Thymus (tissue), 14 donors: ENCODE measurements at places on chromosomes 5 and 9. TPM values are rescaled to one million over a fixed set of nuclear protein-coding genes. Genes with fewer than 3 reads are reported as not detected.

PLPP7 gene
- total RNA-seq, result 0.52 TPM

GRCh38 chr9:36485647-36486328 is 85.7 kb upstream of the RNF38 start:
- no peaks in the 10 kb centered on the region for H3K36me3 ChIP-seq
- peaks cover 19% of the 10 kb centered on the region for H3K4me1 ChIP-seq
- DNase-seq, result no peak

DNA sequence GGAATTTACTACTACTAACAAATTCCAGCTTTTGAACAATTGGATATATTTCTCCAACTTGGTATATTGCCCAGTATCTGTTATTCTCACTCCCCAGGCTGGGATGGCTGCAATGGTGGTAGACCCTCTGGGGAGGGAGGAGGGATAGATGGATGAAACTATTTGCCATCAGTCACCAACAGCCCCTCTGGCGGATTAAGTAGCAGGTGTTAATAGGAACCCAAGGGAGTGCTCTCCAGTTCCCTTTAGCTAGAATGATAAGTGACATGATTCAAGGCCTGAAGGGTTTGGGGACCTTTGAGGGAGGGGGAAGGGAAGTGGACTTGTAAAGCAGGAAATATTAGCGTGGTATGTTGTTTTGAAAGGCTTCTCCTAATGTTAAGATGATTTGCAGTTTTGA is 824.0 kb upstream of the ARRDC3 start:
- H3K4me1 ChIP-seq, result no peaks in the 10 kb centered on the region
- no peak for DNase-seq
- no peak overlapping the region for H3K4me3 ChIP-seq
- H3K27ac ChIP-seq, result no peak overlapping the region
- H3K36me3 ChIP-seq, result no peaks in the 10 kb centered on the region

- H3K27me3 ChIP-seq, result no peaks in the 10 kb centered on the region
- H3K36me3 ChIP-seq, result no peaks in the 10 kb centered on the region
- no peak for DNase-seq
- H3K27ac ChIP-seq, result no peak overlapping the region
Observed at GRCh38 chr5:179223961-179224360, 121.3 kb downstream of the ADAMTS2 start.

- peak overlapping the region; percentile 85 for H3K27ac ChIP-seq
- peaks cover 98% of the 10 kb centered on the region for H3K4me1 ChIP-seq
- no peaks in the 10 kb centered on the region for H3K27me3 ChIP-seq
- H3K4me3 ChIP-seq, result peak overlapping the region; percentile 24
- no peak for DNase-seq
- peaks cover 18% of the 10 kb centered on the region for H3K36me3 ChIP-seq
Observed at GRCh38 chr9:127968700-127969383, 11.9 kb downstream of the EEIG1 start.

GRCh38 chr5:152269533-152269932 is 135.5 kb downstream of the NMUR2 start:
- no peak overlapping the region for H3K4me3 ChIP-seq
- no peaks in the 10 kb centered on the region for H3K27me3 ChIP-seq
- H3K27ac ChIP-seq, result no peak overlapping the region
- no peak for DNase-seq

ATP10B gene
- total RNA-seq, result 10.1 TPM

GRCh38 chr5:128613766-128614165 is 75.7 kb upstream of the FBN2 start:
- H3K4me3 ChIP-seq, result no peak overlapping the region
- no peaks in the 10 kb centered on the region for H3K27me3 ChIP-seq
- no peak overlapping the region for H3K27ac ChIP-seq
- no peak for DNase-seq

DNA sequence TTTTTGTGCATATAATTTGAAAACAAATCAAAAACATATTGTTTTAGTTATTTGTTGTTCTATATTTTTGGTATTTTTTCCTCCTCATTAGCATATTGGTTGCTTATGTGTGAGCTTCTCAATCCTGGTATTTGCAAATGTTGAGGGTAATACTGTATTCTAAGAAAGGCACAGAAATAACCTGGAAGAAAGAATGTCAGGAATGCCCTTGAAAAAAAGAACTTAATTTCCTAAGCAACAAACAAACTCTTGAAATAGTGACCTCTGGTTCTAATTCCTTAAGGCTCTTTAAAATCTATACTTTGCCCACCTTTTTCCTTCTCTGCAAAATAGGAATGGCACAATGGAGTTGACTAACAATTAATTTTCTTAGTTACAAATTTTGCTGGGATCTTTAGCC is 117.5 kb downstream of the HMHB1 start:
- H3K27me3 ChIP-seq, result no peaks in the 10 kb centered on the region
- H3K4me3 ChIP-seq, result no peak overlapping the region
- H3K27ac ChIP-seq, result no peak overlapping the region
- H3K36me3 ChIP-seq, result no peaks in the 10 kb centered on the region

DNA sequence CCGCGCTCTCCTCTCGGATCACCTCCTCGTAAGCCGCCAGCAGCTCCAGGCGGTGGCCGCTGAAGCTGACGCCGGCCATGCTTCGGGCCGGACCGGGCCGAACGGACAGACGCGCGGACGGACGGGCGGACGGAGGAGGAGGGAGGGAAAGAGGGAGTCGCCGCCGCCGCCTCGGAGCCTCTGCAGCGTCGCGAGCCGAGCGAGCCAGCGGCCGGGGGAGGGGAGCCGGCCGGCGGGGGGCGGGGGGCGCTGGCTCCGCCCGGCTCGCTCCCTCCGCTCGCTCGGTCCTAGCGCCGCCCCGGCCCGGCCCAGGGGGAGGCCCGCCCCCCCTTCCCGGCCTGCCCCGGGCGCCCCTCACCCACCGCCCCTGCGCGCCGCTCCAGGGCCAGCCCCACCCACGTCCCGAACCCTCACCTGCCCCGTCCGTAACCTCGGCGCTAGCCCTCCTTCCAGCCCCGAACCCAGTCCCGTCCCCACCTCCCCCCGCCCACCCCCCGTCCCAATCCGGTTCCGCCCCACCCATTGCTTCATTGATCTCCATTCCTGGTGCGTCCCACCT is at the start of gene DBN1:
Gene DBN1, minus strand, starts transcription at position 192 of the 559 bp plus-strand sequence. Its CDS starts 113 bp downstream, at position 79.
- H3K27ac ChIP-seq, result peak within 1 kb of the TSS; percentile 8
- no peaks in the 10 kb centered on the region for H3K27me3 ChIP-seq
- peaks cover 9% of the 10 kb centered on the region for H3K36me3 ChIP-seq
- DNase-seq, result no peak
- H3K4me3 ChIP-seq, result peak within 1 kb of the TSS; percentile 81

TMEM252 gene
- not detected for total RNA-seq

DNA sequence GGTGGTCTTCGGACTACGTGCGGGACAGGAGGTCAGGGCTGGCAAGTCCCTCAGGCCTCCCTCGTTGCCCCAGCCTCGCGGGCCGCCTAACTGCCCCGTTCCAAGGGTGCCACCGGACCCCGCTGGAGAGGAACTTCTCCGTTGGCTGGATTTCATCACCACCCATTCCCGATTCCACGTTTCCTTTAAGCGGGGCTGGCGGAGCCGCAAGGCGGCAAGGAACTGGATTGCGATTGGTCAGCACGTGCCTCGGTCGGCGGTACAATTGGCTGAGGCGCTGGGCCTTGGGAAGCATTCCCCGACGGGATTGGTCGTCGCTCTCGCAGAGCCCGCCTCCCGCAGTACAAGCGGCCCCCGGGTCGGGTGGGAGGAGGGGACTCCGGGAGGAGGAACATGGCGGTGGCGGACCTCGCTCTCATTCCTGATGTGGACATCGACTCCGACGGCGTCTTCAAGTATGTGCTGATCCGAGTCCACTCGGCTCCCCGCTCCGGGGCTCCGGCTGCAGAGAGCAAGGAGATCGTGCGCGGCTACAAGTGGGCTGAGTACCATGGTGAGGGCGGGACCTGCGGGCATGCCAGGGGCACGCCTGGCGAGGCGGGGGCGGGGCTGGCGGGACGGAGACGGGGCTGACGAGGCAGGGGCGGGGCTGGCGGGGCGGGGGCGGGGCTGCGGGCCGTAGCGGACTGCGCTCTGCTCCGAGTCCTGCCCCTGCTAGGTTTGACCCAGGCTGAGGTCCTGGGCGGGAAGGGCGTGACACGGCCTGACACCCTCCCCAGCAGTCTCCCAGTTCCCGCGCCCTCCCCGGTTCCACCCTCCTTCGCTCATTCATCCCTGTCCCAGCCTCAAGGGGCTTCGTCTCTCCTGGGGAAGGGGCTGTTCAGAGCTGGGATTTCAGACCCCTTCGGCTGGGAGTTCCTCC is at the start of gene PHPT1:
Gene PHPT1, plus strand, starts transcription at position 372 of the 922 bp plus-strand sequence. Its CDS starts 22 bp downstream, at position 394.
- H3K4me1 ChIP-seq, result peaks cover 20% of the 10 kb centered on the region
- H3K27ac ChIP-seq, result peak within 1 kb of the TSS; percentile 81
- H3K4me3 ChIP-seq, result peak within 1 kb of the TSS; percentile 85
- peaks cover 42% of the 10 kb centered on the region for H3K27me3 ChIP-seq

ZDHHC11B gene
- 0.71 TPM for total RNA-seq
